ENCODE measurements at places on chromosomes 2 and 18. TPM values are rescaled to one million over a fixed set of nuclear protein-coding genes. Genes with fewer than 3 reads are reported as not detected.
A peak's percentile ranks its signal among the peaks of the same experiment; 100 is the strongest.

DNA sequence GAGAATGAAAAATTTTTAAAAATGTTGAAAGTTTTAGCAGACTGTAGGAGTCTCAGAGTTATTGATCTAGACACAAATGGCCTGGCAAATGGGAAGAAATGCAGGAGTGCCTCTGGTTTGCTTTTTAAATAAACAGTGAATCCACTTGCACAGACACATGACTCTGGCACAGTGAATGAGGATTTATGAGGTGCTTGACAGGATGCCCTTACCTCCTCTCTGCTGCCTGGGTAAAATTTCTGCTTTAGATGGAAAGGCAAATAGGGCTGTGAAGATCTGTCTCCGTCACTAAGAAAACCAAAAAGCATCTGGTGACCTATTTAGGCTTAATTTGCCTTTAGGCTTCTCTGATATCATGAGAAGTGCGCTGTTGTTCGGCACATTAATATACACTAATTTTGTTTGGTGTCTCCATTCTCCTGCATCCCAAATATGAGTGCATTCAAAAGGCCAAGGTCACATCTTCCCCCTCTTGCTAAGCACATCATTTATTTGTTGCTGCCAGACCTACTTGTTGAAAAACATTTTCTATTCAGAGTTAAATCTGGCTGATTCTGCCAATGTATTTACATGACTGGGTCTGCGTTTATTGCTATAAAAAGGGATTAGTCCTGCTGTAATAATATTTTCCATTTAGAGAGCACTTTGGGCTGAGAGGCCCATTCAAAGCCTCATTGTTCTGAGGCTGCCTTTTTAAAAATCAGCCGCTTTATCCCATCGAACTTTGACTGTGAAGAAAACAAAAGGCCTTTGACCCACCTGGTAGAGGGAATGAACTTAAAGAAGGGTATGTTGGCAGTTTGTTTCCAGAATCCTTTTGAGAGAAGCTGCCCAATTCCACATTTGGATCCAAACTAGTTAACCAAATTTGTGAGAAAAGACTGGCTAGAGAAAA is 94.9 kb downstream of the RNF152 start:
- H3K36me3 ChIP-seq = no peaks in the 10 kb centered on the region
- no peak for DNase-seq
- H3K27me3 ChIP-seq = peaks cover 35% of the 10 kb centered on the region
- H3K27ac ChIP-seq = no peak overlapping the region

GRCh38 chr18:21260621-21261020 is 18.6 kb downstream of the GREB1L start:
- no peak for DNase-seq
- H3K27ac ChIP-seq = no peak overlapping the region
- no peaks in the 10 kb centered on the region for H3K4me1 ChIP-seq
- H3K36me3 ChIP-seq = no peaks in the 10 kb centered on the region
- H3K4me3 ChIP-seq = no peak overlapping the region

- no peaks in the 10 kb centered on the region for H3K36me3 ChIP-seq
- H3K27me3 ChIP-seq = peaks cover 36% of the 10 kb centered on the region
- no peak overlapping the region for H3K27ac ChIP-seq
- H3K4me3 ChIP-seq = no peak overlapping the region
- DNase-seq = no peak
These were observed 249.1 kb upstream of the RBMS1 start for GRCh38 chr2:160742667-160743066.

GRCh38 chr2:211331736-211332135 is 775.3 kb downstream of the CPS1 start:
- no peaks in the 10 kb centered on the region for H3K4me1 ChIP-seq
- H3K36me3 ChIP-seq = no peaks in the 10 kb centered on the region
- H3K27ac ChIP-seq = no peak overlapping the region
- no peak overlapping the region for H3K4me3 ChIP-seq

GRCh38 chr2:48283586-48284269 is 246.2 kb upstream of the STON1 start:
- H3K4me1 ChIP-seq = peaks cover 21% of the 10 kb centered on the region
- DNase-seq = no peak
- H3K27ac ChIP-seq = no peak overlapping the region
- H3K36me3 ChIP-seq = no peaks in the 10 kb centered on the region
- no peaks in the 10 kb centered on the region for H3K27me3 ChIP-seq

DNA sequence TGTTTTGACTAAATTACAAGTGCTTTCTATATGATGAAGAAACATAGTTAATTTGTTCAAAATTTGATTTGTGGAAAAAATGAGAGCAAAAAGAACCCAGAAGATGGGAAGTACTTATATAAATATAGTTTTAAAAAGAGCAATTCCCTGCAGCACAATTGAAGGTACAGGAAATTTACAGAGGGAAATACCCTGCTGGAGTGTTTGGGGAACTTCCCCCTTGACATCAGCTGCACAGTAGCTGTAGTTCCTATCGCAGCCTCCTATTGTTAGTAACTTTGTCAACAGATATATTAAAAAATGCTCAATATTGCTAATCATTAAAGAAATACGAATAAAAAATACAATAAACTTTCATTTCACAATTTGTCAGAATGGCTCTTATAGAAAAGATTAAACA is 1118.8 kb upstream of the ZEB2 start:
- H3K27ac ChIP-seq = peak overlapping the region; percentile 7
- peaks cover 7% of the 10 kb centered on the region for H3K4me1 ChIP-seq
- DNase-seq = peak; percentile 65
- peaks cover 4% of the 10 kb centered on the region for H3K36me3 ChIP-seq
- peak overlapping the region; percentile 19 for H3K4me3 ChIP-seq
- H3K27me3 ChIP-seq = no peaks in the 10 kb centered on the region

DNA sequence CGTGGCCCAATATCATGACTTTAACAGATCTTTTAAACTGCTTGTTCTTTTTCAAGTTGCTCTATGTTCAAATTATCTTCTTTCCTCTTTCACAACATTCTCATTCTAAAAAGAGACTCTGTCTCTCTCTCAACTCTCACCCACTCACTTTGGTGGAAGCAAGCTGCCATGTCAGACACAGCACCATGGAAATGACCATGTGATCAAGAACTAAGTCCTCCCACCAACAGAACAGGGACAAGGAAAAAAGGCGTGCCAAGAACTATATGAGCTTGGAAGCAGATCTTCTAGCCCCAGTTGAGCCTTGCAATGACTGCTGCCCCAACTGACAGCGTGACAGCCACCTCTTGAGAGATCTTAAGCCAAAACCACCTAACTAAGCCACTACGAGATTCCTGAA is 23.9 kb downstream of the BAZ2B start:
- H3K27me3 ChIP-seq = no peaks in the 10 kb centered on the region
- H3K4me1 ChIP-seq = no peaks in the 10 kb centered on the region
- H3K36me3 ChIP-seq = no peaks in the 10 kb centered on the region
- H3K4me3 ChIP-seq = no peak overlapping the region
- DNase-seq = no peak

RNF125 gene
- 21.3 TPM for total RNA-seq

REG1B gene
- not detected for total RNA-seq

POTEI gene
- total RNA-seq = not detected

LIPG gene
- total RNA-seq = not detected
